ENCODE measurements at places on chromosomes 12 and 14. TPM values are rescaled to one million over a fixed set of nuclear protein-coding genes. Genes with fewer than 3 reads are reported as not detected.

KCNH5 gene
- total RNA-seq: not detected

CCDC92 gene
- total RNA-seq: 48.8 TPM

CLIP1 gene
- total RNA-seq: 111 TPM

GUCY2C gene
- total RNA-seq: 20.5 TPM

GALNT8 gene
- total RNA-seq: 7.5 TPM

POTEM gene
- not detected for total RNA-seq

CLEC14A gene
- total RNA-seq: 5.3 TPM

SPTB gene
- total RNA-seq: 0.96 TPM

Measured in transverse colon (tissue), 4 donors.